Esophagus muscularis mucosa (tissue), 4 donors: ENCODE measurements at places on chromosomes 5 and 9. TPM values are rescaled to one million over a fixed set of nuclear protein-coding genes. Genes with fewer than 3 reads are reported as not detected.

SPRY4 gene
- total RNA-seq = 23.5 TPM

SLC34A1 gene
- total RNA-seq = not detected

- H3K36me3 ChIP-seq = no peaks in the 10 kb centered on the region
- peak; percentile 55 for DNase-seq
- H3K27ac ChIP-seq = no peak overlapping the region
- H3K27me3 ChIP-seq = peaks cover 59% of the 10 kb centered on the region
These were observed 3.7 kb upstream of the IRX2 start for GRCh38 chr5:2755076-2755680.

DNA sequence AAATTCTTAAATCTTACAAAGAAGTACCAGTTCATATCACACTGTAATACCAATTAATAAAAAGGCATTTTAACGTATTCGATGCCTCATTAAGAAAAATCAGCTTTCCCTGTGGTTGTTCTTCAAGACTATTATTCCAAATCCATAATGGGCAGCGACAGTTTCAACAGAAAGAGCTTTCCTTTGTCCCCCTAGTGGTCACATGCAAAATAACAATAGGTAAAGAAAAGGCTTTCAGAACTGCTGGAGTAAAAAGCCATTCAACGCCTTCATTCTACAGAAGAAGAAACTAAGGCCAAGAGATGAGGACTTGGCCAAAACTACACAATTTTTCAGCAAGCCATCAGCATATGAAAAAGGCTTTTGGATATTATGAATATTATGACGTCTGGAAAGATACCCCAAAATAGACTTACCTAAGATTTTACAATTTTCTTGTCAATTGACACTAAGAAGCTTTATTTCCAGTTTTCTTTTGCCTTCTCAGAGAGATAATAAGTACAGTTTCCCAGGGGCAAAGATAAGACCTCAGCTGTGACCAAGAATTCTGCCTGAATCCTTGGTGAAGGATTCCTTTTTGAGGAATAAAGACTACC lies 6.7 kb upstream of the CDH6 start:
- no peak for DNase-seq
- H3K27ac ChIP-seq = no peak overlapping the region

DNA sequence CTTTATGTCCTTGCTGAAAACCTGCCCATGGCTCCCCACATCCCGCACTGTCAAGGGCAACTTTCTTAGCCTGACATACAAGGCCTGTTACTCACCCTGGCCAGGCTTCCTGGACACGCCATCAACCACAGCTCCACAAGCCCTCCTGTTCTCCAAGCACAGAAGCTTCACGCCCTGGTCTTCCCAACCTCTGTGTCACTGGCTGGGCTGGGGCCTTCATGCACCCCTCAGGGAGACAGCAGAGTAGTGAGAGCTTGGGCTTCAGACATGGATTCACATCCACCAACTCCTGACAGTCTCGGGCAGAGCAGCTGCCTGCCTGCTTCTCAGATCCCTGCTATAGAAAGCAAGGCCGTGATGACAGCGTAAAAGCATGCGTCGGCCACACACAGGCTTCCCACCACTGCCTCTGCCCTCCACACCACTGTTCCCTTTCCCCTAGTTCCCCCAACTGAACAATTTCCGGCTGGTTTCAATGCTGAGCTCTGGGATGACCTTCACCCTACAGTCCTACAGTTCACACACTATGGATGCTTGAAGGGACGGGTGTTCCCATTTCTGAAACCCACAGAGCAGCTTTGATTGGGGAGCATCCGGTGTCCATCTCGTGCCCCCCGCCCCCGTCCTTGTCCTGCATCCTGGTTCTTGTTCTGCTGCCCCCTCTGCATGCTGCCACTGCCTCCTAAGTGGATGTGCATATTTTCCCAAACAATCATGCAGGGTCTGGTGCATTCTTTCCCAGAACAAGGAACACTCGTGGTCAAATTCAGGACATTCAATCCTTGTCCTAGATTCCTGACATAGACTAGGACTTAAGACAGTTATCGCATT lies 33.4 kb upstream of the ADAMTS2 start:
- no peaks in the 10 kb centered on the region for H3K27me3 ChIP-seq
- no peak overlapping the region for H3K27ac ChIP-seq
- H3K4me1 ChIP-seq = no peaks in the 10 kb centered on the region
- no peaks in the 10 kb centered on the region for H3K36me3 ChIP-seq
- no peak overlapping the region for H3K4me3 ChIP-seq

- no peak overlapping the region for H3K27ac ChIP-seq
- no peaks in the 10 kb centered on the region for H3K36me3 ChIP-seq
- DNase-seq = no peak
These were observed 52.4 kb upstream of the PHYKPL start for GRCh38 chr5:178284996-178285395.

- H3K4me1 ChIP-seq = peaks cover 17% of the 10 kb centered on the region
- no peaks in the 10 kb centered on the region for H3K27me3 ChIP-seq
- no peak for DNase-seq
These were observed 17.5 kb upstream of the IER5L start for GRCh38 chr9:129195606-129196005.

DNA sequence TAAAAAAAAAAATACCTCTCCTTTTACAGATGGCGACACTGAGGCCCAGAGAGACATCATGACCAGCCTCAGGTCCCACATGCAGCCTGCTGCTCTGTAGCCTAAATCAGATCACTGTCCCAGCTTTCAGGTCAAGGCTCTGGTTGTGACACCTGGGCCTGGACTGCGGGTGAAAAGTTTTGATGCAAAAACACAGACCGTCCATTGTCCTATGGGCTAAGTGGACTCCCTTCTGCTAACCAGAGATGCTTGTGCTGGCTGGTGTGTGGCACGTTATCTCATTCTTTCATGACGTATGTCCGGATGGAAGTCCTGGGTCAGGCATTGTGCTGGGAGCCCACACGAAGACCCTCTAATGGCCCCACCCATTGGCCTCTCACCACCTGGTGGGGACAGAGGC lies 7.8 kb downstream of the NEK6 start:
- H3K27ac ChIP-seq = no peak overlapping the region
- H3K36me3 ChIP-seq = no peaks in the 10 kb centered on the region
- no peak for DNase-seq
- H3K4me1 ChIP-seq = peaks cover 97% of the 10 kb centered on the region
- no peaks in the 10 kb centered on the region for H3K27me3 ChIP-seq
- no peak overlapping the region for H3K4me3 ChIP-seq

DNA sequence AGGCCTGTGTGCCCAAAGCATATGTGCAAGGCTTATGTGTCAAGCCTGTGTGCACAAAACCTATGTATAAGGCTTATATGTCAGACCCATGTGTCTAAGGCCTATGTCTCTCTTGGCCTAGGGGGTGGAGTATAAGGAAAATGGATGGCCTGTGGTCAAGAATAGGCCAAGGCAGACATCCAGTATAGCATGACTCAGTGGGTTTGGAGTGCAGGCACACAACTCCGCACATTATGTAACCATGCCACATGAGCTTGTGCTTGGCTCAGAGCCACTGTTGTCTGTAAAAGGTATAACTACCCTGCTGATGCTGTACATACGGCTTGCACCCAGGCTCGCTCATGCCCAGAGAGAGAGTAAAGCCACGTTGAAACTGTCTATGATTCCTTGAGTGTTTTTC lies 626.4 kb upstream of the NUDT12 start:
- no peak overlapping the region for H3K4me3 ChIP-seq
- H3K27ac ChIP-seq = no peak overlapping the region
- DNase-seq = no peak
- no peaks in the 10 kb centered on the region for H3K36me3 ChIP-seq

DNA sequence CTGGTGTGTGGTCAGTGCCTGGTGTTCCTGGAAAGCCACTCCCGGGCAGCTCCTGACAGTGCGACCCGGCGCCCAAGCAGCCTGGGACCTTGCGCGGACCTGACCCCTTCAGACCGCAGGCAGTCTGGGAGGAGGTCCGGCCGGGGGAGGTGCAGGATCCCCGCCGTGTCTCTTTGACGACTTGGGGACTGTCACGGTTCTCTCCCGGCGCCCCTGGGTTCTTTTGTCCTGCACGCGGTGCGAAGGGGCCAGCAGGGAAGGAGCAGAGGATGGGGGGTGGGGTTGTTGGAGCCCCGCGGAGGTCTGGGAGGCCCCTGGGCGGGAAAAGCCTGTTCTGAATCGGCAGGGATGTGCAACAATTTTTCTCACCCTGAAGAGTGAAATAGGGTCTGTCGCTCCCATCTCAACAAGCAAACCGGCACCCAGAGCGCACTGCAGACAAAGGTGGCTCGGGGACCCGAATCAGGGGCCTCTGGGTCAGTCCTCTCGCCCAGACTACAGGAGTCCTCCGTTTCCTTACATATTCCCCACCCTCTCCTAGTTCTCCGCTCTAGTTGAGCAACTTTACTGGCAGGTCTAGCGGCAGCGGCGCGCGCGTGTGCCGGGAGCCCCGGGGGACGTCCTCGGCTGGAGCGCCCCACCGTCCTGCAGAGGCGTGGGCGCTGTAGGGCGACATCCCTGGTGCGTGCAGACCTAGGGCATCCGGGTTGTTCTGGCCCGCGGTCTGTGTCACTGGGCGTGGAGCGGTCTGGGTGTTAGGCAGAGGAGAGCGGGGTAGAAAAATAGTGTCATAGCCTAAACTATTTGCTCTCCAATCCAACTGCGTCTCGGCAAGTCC lies 1.2 kb downstream of the VCAN start:
- H3K4me3 ChIP-seq = peak overlapping the region; percentile 51
- DNase-seq = no peak
- peak overlapping the region; percentile 72 for H3K27ac ChIP-seq
- no peaks in the 10 kb centered on the region for H3K27me3 ChIP-seq
- H3K36me3 ChIP-seq = no peaks in the 10 kb centered on the region

DNA sequence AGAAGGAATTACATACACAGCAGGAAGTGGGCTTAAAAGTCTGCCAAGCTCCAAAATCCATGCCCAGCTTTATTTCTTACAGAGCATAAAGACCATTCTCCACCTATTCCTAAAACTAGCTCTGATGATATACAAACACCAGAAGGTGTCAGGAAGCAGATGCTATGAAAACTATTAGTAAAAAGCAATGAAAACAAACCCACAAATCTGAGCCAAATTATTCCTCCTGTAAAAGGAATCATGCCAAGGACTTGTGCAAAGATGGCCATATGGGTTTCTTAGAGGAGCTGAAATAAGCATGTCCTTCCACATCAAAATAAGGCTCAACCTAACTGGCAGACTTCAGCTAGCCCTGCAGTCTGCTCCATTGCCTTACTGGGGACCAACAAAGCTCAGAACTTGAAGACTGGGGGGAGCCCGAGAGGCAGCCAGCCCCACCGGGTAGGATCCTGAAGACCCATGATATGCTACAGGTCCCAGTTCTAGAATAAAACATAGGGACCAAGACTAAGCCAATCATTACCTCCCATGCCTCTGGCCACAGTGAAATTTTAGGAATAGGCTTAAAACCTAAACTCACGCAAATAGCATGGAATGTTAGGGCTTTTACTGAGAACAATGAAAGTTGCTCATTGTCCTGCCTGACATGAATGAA lies 42.8 kb upstream of the GABRP start:
- no peaks in the 10 kb centered on the region for H3K27me3 ChIP-seq
- no peaks in the 10 kb centered on the region for H3K36me3 ChIP-seq
- no peak overlapping the region for H3K4me3 ChIP-seq

DNA sequence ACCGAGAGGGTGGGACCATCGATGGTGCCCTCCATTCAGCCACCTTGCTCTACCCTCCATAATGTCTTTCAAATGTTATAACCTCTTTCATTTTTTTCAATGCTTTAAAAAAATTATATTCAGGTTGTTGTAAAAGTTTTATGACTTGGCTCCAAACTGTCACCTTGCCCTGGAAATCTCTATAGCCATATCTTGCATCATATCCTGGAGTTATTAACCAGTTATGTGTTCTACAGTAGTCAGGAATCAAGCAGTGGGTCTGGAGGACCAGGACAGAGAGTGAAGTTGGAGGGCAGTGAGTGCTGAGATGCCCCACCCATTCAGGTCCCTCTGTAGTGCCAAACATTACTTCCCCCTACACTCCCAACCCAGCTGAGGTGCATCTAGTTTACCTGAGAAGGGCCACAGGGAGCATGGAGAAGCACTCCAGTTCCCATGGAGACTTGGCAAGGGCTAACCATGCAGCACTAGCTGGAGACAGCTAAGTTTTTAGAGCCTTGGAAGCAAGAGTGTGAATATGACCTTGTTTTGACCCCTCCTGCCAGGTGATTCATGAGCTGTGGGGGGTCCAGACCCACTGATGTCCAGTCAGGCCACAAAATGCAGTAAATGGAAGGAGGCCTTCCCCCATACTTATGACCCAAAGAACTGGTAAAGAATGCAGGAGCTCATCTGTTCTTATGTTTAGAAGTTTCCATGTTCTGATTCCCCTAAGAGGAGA lies 5.5 kb downstream of the IFNA8 start:
- no peaks in the 10 kb centered on the region for H3K4me1 ChIP-seq
- no peak overlapping the region for H3K4me3 ChIP-seq
- no peak overlapping the region for H3K27ac ChIP-seq
- no peaks in the 10 kb centered on the region for H3K36me3 ChIP-seq

DNA sequence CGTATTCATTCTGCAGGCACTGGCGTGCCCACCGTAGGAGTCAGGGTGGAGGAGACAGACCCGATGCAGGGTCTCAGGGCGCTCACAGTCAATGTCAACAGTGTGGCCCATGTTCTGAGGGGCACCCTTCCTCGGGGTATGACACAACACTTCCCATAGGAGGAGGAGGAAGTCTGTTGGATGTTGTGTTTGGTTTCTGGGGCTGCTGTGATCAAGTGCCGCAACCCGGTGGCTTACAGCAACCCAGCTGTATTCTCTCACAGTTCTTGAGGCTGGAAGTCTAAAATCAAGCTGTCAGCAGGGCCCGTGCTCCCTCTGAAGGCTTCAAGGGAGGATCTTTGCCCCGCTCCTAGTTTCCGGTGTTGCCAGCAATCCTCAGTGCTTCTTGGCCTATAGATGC lies 5.6 kb upstream of the HNRNPAB start:
- no peak overlapping the region for H3K4me3 ChIP-seq
- no peak overlapping the region for H3K27ac ChIP-seq
- no peaks in the 10 kb centered on the region for H3K27me3 ChIP-seq
- DNase-seq = no peak
- no peaks in the 10 kb centered on the region for H3K36me3 ChIP-seq

DNA sequence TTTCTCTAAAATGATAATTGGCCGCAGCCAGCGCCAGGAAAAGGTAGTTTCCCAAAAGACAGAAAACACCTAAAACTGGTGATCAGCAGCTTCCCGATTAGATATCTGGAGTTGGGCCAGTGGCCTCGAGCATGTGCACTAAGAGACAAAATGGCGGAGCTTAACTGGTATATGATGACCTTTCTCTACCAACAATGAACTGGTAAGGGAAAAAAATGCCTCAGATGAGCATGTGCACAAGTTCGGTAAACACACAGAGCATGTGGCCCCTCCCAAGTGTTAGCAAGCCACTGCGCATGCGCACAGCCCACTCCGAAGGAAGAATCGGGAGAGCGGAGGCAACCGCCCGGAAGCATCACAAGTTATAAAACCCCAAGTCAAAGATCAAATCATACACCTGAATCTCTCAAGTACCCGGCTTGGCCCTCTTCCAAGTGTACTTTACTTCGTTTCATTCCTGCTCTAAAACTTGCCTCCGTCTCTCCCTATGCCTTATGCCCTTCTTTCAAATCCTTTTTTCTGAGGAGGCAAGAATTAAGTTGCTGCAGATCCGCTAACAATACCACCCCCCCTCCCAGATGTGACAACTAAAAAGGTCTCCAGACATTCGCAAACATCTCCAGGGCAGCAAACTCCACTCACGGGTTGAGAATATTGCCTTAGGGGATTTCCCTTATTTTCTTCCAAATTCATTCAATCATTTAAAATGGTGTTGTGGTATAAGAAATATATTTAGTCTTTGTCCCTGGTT lies 15.0 kb upstream of the PTBP3 start:
- H3K27ac ChIP-seq = peak overlapping the region; percentile 28
- H3K4me1 ChIP-seq = peaks cover 10% of the 10 kb centered on the region
- DNase-seq = no peak
- H3K36me3 ChIP-seq = no peaks in the 10 kb centered on the region
